ENCODE measurements at places on chromosomes 16 and 17.

DNA sequence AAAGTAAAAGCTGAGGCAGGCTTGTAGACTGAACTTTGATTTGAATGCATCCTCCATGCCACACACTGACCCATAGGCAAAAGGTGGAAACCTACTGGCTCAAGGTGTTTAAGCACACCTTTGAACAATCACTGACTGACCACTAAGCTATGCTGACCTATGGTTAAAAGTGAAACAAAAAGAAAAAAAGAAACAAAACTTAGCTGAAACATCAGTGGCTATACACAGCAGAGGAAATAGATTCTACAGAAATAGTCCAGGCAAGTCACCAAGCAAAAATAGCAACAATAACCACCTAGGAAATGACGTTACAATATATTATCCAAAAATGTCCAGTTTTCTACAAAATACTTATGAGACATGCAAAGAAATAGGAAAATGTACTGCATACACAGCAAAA is 60.2 kb downstream of the RPGRIP1L start:
- DNase-seq = no peak

DNA sequence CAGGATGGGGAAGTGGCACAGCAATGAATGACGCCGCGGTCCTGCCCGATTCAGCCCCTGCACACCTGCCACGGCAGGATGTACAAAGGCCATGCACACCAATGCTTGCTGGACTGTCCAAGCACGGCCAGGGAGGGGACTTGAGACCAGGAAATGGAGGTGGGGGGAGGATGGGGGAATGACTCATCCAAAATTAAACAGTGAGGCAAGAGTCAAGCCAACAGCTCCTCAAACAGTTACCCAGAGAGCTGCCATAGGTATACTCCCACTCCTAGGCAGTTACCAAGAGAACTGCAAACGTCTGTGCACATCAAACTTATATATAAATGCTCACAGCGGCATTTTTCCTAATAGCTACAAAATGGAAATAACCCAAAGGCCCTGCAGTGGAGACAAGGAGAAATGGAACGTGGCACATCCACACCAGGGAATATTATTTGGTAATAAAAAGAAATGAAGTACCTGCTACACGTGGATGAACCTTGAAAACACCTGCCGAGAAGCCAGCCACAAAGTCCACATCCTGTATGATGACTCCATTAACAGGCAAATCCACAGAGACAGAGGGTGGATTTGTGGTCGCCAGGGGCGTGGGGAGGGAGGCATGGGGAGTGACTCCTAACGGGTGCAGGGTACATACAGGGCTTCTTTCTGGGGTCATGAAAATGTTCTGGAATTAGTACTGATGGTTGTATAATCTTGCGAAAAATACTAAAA is 54.1 kb downstream of the VAC14 start:
- DNase-seq = peak; percentile 86

DNA sequence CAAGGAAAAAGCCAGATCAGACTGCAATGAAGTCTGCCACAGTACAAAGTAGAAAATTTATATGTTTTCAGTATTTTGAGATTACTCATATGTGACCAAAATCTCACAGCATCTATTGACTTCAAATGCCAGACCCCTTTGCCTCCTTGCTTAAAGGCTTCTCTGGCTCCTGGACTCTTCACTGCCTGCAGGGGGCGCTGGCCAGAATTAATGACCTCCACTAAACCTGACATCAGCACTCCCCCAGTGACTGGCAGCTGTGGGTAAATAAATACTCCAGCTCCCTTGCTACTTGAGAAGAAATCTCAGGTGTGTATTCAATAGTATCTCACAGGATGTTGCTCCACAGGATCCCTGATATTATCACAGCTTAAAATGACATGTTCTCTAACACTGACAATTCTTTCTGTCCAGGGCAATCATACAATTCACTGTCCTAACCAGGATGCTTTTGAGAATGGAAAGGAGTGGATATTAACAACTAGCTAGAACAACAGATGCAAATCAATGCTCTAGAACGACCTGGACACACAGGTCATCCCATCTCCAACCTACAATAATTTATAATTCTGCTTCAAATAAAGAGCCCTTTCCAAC is 4.0 kb downstream of the BECN1 start:
- peak; percentile 46 for DNase-seq

GRCh38 chr16:25370541-25370940 is 112.9 kb upstream of the ZKSCAN2 start:
- no peak for DNase-seq

GRCh38 chr16:69890892-69891282 is 60.2 kb upstream of the CLEC18A start:
- no peak for DNase-seq

GRCh38 chr16:8850279-8850885 is 18.4 kb downstream of the CARHSP1 start:
- peak; percentile 58 for DNase-seq

GRCh38 chr16:19499481-19499880 is 22.4 kb downstream of the GDE1 start:
- DNase-seq = no peak

- DNase-seq = no peak
Observed at GRCh38 chr17:81064678-81065475, 29.9 kb downstream of the BAIAP2 start.

DNA sequence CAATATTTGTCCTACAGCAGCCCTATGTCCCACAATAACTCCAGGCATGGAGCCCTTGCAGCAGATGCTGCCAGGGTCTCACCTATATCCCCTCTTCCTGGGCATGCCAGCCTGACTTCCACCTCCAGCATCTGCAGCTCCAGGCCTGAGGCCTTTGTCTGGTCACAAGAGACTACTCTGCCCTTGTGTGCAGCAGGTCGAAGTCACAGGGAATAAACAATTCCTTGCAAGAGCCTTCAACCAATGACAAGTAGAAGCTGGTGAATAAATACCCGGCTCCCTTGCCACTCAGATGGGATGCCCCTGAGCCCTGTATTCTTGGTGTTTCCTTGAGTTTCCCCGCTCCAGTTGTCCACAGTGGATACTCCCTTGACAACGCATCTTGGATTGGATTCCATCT is 23.0 kb downstream of the CES1 start:
- DNase-seq = no peak

GRCh38 chr16:84411768-84412167 is 43.4 kb downstream of the ATP2C2 start:
- DNase-seq = no peak

DNA sequence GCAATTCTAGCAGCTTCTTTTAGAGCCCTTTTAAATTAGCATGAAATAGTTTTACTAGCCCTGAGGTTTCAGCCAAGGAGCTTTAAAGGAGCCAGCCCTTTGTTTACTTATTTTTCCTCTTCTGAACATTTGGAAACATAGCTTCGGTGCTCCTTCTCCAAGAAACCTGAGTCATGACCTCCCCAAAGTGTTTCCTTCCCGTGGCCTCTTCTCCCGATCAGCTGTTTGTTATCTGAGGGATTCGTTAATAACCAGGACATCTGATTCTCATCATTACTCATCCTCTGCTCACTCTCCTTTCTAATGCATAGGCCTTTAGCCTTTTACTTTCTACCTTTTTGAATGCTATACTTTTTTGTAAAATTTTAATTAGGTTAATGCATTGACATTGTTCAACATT is 204.5 kb downstream of the WWOX start:
- no peak for DNase-seq

GRCh38 chr17:1490643-1491442 is 1.6 kb downstream of the MYO1C start:
- DNase-seq = peak; percentile 87

DNA sequence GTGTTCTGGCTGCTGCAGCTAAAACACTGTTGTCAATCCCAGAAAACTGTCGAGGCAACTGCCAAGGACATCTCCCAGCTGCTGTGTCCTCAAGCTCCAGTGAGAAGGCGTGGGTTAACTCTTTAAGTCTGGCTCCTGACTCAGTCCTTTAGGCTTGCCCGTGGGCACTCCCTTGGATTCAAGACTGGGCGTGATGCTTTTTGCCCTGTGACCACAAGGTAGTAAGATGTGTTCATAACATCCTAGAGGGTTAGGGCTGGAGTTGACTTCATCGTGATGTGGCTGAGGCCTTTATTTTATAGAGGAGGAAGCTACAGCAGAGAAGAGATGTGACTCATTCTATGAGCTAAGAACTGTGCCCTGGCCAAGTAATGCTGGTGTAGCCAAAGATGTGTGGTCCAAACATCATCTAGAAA is 50.9 kb upstream of the TEKT3 start:
- DNase-seq = peak; percentile 58

DNA sequence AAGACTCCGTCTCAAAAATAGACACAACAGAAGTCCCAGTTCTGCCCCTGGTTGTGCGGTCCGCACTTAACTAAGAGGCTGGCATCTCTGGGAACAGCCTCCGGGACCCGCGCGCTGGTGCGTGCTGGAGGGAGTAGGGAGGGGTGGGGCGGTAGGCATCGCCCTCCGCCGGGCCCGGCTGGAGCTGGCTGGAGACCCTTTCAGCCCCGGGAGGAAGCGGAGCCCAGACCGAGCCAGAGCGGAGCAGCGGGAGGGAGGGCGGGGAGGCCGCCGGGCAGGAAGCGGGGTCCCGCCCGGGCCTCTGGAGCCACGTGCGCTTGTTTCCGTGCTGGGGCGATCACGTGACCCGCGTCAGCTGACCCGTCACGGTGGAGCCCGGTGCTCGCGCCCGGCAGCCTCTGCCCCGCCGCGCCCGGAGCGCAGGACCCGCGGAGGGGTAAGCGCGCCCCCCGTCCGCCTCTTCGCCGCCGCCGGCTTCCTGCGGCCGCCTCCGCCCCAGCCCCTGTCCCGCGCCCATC is at the start of gene WDR81:
TSS of gene WDR81 (plus strand) at position 354 of the 518 bp plus-strand sequence. CDS start 256 bp downstream, outside the sequence.
- DNase-seq = peak; percentile 96

DNA sequence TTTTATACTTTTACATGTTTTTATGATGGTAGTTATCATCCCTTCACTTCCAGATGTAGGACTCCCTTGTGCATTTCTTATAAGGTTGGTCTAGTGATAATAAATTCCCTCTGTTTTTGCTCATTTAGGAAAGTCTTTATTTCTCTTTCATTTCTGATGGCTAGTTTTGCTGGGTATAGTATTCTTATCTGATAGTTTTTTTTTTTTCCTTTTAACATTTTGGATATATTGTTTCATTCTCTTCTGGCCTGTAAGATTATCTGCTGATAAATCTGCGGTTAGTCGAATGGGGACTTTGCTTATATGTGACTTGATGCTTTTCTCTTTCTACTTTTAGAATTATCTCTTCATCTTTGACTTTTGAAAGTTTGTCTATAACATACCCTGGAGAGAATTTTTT is 153.1 kb upstream of the MPHOSPH6 start:
- no peak for DNase-seq

- DNase-seq = no peak
Observed at GRCh38 chr17:57745242-57745641, at the start of gene CCDC182. CCDC182 (minus strand) TSS chr17:57745299; CDS start chr17:57745272, 27 bp downstream.

DNA sequence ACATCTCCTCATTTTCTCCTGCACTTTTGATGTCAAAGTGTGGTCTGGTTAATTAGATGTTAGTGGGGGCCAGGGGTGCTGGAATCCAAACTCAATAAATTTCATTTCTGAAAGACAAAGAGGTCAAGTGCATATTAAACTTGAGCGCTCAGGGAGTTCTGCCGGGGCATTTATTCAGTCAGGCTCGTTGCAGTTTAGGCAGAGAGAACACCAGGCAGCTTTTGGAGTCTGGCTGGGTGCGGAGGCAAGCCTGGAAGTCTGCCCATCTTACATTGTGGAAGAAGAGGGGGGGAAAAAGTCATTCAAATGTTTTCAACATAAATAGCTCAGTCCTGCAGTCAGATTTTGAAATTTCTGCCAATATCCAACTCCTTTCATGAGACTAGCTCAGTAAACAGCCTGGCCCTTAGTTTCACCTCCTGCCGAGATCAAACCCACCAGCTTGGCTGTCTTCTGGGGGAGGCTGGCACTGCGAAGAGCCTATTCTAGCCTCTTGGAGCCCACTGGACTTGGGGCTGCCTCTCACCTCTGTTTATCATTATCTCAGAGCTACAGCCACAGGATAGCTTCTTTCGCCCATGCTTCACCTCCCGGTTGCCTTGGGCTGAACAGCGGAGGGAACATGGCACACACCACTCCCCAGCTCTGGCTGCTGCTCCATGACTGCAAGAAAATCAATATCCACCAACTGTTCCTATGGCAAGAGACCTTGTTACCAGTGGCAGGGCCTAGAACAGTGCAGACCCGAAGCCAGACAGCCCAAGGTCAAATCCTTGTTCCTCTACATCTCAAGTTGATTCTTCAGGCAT is 177.4 kb upstream of the CDH5 start:
- DNase-seq = no peak

GRCh38 chr16:73151941-73152340 is 104.0 kb upstream of the ZFHX3 start:
- DNase-seq = no peak

- DNase-seq = no peak
Observed at GRCh38 chr17:56158915-56159825, 5.9 kb downstream of the ANKFN1 start.

DNA sequence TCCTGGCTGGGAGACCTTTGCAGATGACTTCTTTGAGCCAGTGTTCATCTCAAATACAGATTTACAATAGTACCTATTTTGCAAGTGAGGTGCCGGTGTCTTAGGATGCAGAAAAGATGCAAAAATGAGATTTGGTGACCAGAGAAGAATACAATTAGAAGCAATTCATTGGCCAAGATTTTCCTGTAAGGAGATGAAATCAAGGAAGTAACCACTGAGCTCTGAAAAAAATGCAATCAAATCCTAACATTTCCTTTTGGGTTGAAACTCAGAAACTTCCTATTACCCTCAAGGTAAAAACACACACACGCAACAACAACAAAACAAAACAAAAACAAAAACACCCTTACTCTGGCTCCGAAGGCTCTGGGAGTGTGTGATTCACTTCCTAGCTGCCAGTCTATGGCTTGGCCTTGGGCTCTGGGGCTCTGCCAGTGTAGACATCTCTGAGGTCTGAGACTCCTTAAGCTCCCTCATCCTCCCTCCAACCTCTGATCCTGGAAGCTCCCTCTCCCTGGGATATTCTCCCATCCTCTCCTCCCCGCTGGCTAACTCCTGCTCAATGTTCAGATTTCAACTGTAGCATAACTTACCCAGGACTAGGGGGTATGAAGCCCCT is 16.8 kb upstream of the MT4 start:
- DNase-seq = no peak

- DNase-seq = no peak
Observed at GRCh38 chr17:43359469-43360110, 39.2 kb upstream of the ARL4D start.

DNA sequence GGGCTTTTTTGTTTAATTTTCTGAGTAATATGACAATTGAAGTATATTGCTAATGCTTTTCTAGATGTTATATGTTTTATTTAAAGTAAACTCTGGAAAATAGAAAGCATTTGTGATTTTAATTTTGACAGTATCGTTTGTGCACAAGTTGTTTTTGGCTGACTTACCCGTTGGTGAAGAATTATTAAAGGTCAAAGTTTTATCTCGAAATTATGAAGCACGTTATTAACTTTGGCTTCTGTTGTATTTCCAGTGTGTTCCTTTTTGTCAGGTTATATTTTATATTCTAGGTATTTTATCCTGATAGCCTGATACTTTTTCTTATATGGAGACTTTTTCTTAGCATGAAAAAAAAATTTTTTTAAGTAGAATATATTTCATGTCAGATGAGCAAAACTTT is 16.8 kb downstream of the PRKCA start:
- no peak for DNase-seq

GRCh38 chr17:1002412-1002753 is 5.5 kb downstream of the TIMM22 start:
- no peak for DNase-seq

GRCh38 chr17:65931246-65932149 is 260.4 kb downstream of the CEP112 start:
- DNase-seq = no peak

Measured in Peyer's patch (tissue), 4 donors.